Fibroblast of mammary gland (primary cell): ENCODE measurements at places on chromosomes 2 and 18.
A peak's percentile ranks its signal among the peaks of the same experiment; 100 is the strongest.

DNA sequence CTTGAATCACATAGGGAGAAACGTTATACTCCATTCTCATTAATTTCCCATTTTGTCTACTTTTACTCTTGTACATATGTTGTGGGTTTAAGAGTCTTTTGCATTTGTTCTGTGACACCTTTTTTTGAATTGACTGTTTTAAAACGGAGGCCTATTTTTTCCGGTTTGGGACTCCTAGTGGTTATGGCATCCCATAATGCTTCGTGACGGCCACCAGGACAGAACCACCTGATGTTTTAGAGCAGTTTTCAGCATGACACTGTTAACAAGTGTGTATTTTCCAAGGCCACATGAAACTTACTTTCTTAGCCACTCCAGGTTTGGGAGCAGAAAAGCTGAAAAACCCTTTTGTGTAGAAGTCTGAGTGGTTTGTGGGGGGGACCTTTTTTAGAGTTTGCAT lies 8.4 kb downstream of the SOX11 start:
- no peak for DNase-seq

- no peak for DNase-seq
These were observed 31.3 kb downstream of the PLB1 start for GRCh38 chr2:28527196-28527595.

DNA sequence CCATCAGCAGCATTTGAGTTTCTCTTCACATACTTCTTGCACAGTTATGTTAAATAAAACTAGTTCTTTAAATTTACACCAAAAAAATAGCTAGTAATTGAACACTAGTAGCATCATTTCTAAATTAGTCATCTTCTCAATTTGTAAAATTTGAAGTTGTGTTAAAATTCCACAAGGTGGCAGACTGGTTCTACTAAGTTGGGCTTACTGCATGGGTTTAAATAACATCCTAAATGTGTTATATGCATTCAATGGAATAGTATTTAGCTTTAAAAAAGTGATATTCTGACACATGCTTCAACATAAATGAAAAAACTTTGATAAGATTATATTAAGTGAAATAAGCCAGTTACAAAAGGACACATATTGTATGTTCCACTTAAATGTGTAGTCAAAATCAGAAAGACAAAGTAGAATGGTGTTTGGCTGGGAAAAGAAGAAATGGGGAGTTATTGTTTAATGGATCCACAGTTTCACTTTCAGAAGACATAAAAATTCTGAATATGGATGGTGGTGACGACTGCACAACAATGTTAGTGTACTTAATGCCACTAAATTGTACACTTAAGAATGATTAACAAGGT lies 28.7 kb upstream of the RPRD1A start:
- peak; percentile 86 for DNase-seq

DNA sequence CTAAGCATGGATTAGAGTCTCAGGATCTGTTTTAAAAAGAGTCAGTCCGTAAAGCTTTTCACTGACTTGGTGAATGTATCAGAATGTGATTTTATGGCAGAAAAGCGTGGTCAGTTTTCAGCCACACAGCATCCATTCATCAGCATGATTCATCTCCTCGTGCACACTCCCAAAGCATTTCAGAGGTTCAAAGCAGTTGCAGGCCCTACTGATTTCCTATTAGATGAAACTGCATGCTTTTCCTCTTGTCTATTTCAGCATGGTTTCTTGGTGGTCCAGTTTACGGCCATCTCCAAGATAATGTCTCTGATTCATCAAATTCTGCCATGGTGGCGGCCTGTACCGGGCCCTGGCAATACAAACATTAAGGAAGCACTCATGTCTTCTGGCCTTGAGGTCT lies 4.8 kb upstream of the PARD6G start:
- peak; percentile 58 for DNase-seq

GRCh38 chr18:22183698-22184170 lies 14.3 kb downstream of the GATA6 start:
- no peak for DNase-seq

DNA sequence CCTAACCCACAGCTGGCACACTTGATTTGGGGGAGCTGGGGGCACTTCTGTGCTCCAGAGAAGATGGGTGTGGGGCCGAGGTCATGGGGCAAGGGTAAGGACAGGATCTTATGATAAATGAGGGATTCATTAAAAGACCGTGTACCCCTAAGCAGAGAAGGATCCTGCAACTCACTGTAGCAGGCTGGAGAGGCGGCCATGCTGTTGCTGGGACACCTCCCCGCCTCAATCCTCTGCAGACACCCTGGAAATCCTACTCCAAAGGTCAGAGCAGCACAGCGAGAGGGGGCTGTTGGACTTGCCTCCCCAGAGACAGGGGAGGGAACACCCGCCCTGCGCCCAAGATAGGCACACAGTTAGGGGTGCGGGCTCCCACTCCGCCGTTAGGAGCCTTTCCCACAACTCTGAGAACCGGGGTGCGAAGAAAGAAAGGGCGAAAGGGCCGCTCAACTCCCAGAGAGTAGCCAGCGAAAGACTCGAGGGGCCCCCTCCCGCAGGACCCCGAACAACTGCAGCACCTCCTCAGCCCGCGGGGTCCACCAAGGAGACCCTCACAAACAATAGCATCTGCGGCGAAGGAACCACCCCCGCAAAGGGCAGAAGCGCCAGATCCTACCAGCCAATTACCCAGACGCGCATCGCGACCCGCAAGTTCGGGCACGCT lies 1.4 kb downstream of the PARD6G start:
- DNase-seq: no peak

DNA sequence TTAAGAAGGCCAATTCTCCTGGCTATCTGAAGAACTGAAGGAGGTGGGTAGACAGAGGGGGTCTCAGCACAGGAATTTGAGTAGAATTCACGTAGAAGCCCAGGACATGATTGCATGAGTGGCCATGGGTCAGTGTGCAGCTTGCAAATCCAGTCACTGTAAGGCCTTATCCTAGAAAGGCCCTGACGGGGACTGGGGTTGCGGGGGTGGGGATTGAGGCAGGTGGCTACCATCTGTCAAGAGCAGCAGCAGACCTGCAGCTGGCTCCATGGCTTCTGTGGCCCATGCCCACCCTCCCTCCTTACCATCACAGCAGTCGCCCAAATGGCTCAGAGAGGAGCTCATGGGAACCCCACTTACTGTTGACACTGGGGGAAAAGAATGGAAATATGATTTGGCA lies 34.6 kb upstream of the SLC14A1 start:
- no peak for DNase-seq

- no peak for DNase-seq
These were observed 1186.2 kb upstream of the FAM98A start for GRCh38 chr2:34785206-34785785.

DNA sequence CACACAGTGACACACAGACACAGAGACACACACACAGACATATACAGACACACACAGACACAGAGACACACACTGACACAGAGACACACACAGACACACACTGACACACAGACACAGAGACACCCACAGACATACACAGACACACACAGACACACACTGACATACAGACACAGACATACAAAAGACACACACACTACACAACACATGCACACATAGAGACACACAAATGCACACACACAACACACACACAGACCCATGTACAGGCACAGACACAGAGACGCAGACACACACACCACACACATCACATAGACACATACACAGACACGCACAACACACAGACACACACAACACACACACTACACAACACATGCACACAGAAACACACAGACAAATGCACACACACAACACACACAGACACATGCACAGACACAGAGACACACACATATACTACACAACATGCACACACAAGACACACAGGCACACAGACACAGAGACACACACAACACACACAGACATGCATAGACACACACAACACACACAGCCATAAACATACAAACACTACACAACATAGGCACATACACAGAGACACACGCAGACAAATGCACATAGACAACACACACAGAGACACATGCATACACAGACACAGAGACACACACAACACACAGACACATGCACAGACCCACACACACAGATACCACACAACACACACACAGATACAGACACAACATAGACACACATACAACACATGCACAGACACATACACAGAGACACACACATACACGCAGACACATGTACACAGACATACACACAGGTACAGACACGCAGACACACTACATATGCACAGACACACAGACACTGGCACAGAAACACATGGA lies 120.5 kb downstream of the BCL2 start:
- DNase-seq: no peak

- DNase-seq: no peak
These were observed 63.4 kb downstream of the LHCGR start for GRCh38 chr2:48691935-48692691.

- DNase-seq: peak; percentile 73
These were observed 41.7 kb upstream of the RND3 start for GRCh38 chr2:150528861-150529801.

GRCh38 chr18:70004696-70005095 lies 57.0 kb upstream of the CD226 start:
- no peak for DNase-seq

- DNase-seq: peak; percentile 55
These were observed 296.3 kb downstream of the DYSF start for GRCh38 chr2:71749671-71750101.

DNA sequence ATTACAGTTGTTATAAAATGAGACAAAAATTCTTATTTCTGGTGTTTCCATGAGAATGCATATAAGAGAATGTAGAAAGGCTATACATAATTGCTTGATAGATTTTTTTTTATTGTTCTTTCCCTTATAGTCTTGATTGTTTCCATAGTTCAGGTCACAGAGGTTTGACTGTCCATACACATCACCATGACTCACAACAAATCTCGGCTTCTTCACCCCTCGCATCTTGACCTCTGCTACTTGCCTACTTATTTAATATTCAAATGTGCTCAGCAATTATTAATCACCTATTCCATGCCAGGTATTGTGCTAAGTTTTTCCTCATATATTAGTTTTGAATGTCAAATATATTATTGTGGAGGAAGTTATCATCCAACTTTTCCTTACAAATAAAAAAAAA lies 789.6 kb downstream of the RNF144A start:
- DNase-seq: peak; percentile 60

GRCh38 chr18:58354051-58354450 lies 274.8 kb downstream of the ALPK2 start:
- DNase-seq: no peak

GRCh38 chr2:17106418-17106817 lies 411.8 kb downstream of the RAD51AP2 start:
- no peak for DNase-seq

- no peak for DNase-seq
These were observed 121.2 kb downstream of the ARHGEF4 start for GRCh38 chr2:130957915-130958314.

DNA sequence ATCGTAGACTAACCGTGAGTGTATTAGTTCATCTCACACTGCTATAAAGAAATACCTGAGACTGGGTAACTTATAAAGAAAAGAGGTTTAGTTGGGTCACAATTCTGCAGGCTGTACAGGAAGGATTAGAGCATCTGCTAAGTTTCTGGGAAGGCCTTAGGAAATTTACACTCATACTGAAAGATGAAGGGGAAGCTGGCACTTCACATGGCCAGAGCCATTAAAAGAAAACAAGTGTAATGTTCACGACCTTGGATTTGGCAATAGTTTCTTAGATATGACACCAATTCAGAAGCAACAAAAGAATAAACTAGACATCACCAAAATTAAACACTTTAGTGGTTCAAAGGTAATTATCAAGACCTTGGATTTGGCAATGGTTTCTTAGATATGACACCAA lies 23.8 kb downstream of the ABCB11 start:
- DNase-seq: no peak

GRCh38 chr2:29817299-29817698 lies 104.1 kb downstream of the ALK start:
- DNase-seq: no peak

GRCh38 chr2:140601342-140601741 lies 1529.5 kb downstream of the LRP1B start:
- DNase-seq: peak; percentile 67

DNA sequence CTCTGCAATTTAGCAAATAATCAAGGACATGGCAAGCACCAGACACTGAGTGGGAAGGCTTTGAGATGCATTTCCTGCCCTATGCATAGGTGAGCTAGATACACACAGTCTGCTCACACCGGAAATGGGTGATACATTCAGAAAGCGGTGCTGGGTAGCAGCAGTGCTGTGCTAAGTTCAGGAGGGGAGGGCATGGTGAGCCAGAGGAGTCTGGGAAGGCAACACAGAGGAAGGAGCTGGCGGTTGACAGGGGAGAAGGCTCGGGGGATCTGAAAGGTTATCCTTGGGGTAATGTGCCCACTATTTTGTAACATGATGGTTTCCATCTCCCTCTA lies 57.4 kb upstream of the EPAS1 start:
- no peak for DNase-seq

DNA sequence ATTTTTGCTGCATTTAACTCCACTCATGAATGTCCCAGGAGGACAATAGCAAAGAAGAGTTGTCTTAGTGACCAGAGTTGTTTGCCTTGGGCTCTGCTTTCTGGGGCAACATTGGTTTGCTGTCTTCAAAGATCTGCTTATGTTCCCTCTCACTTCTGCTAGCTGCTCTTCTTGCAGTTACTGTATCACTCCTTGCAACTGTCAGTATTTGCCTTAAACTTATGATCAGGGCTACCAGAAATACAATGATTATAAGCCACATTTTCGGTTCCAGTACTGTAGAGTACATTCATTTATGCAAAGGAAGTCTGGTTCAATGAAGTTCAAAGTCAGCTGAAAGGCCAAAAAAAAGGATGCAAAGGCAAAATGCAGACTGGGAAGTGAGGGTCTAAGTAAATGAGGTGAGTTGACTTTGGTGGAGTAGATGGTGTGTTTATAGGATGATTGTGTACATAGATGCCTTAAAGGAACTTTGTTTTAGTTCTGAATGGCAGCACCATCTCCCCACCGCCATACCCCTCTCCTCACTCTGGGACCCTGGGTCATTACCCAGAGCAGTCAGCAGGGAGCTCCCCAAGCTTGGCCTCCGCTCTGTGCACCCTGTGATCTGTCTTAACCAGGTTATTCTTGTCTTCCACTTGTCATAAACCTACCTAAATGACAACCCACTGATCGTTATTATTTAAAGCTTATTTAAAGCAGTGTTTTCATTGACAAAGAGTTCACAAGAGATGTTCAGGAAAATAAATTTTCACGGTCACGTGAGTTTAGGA lies 236.0 kb downstream of the DOK6 start:
- DNase-seq: no peak

- DNase-seq: no peak
These were observed 732.9 kb upstream of the VRK2 start for GRCh38 chr2:57313678-57314077.

DNA sequence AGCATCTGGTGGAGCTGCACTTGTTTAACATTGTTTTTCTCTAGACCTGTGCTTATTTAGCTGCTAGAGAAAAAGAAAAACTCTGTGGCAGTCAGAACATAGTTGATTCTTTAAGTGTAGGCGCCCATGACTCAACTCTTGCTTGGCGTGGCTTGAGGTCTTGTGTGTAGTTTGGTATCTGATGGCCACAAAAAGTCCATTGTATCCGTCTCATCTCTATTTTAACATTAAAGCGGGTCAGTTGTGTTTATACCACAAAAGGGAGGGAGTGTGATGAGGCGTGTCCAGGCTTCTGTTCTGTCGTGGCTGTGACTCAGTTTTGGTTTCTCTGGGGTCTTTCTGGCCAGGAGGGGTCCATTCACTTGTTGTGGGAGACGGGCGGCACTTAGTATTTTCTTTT lies 24.2 kb upstream of the UGT1A8 start:
- no peak for DNase-seq

GRCh38 chr2:45498661-45499550 lies 112.2 kb downstream of the SRBD1 start:
- no peak for DNase-seq
